ENCODE measurements at places on chromosomes 1 and 21.

DNA sequence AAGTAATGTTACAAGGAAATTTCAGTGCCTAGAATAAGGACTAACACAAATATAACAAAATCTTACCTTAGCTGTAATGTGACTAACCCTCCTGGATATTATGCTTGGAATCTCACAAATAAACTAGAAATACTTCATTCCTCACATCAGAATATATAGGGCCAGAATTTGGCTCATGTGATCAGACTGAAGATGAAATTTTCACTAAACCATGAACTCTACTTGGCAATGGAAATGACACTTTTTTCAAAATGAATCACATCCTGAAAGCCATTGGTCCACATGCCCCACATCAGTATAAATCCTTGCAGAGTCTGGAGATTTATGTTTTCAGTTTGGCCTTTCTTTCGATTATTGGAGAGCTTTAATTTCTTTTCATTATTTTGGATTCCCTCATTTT, 227.8 kb downstream of the NRIP1 start:
- DNase-seq = no peak

DNA sequence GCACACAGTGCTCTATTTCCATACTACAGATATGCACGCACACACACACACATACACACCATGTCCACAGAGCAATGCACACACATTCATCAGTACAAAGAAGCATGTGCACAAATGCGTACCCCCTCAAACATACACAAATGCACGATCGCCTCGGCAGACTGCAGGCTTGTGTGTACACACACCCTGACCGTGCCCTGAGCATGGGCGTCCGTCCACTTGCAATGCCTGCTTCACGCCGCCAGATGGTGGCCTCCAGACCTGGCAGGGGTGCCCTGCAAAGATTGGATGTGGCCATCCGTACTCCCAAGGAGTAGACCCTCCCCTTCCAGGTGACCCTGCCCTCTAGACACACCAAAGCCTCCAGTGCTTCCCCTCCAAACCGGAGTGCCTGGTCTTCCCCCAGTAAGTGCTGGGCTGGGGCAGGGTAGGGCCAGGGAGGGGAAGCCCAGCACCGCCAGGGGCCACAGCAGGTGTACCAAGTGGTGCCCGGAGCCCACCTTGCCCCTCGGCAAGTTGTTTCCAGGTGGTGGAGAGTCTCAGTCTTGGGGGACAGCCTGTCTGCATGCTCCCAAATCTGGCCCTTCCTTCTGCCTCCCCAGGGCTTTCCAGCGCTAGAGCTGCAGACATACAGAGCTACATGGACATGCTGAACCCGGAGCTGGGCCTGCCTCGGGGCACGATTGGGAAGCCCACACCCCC, 20.6 kb downstream of the ESPN start:
- DNase-seq = peak; percentile 77

- DNase-seq = no peak
These were observed 510.9 kb downstream of the PTPRU start for GRCh38 chr1:29747196-29747595.

GRCh38 chr1:167345386-167345733, 124.7 kb downstream of the POU2F1 start:
- DNase-seq = no peak

GRCh38 chr1:245873883-245874671, 633.0 kb downstream of the SMYD3 start:
- DNase-seq = no peak

GRCh38 chr1:175678471-175678870, 64.9 kb downstream of the TNR start:
- no peak for DNase-seq

- DNase-seq = no peak
These were observed 19.5 kb downstream of the UBASH3A start for GRCh38 chr21:42423197-42423675.

GRCh38 chr1:41919764-41920397, 1.2 kb upstream of the HIVEP3 start:
- peak; percentile 91 for DNase-seq

GRCh38 chr1:243598433-243598832, 251.6 kb downstream of the AKT3 start:
- peak; percentile 28 for DNase-seq

GRCh38 chr1:109490029-109490933, 3.6 kb upstream of the CYB561D1 start:
- DNase-seq = peak; percentile 89

DNA sequence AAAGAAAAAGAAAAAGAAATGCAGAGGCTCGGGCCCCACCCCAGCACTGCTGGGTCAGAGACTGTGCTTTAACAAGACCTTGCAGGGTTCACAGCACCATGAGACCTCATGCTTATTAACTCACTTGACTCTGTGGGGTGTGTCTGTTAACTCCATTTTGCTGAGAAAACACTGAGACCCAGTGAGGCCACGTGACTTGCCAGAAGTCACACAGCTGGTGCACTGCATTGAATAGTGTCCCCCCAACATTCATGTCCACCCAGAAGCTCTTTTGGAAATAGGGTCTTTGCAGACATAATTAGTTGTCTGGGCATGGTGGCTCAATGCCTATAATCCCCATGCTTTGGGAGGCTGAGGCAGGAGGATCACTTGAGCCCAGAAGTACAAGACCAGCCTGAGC, 39.7 kb downstream of the CHD5 start:
- DNase-seq = no peak

GRCh38 chr1:118132000-118132399, 53.0 kb downstream of the SPAG17 start:
- DNase-seq = no peak
